ENCODE measurements at places on chromosomes 16 and 17. TPM values are rescaled to one million over a fixed set of nuclear protein-coding genes. Genes with fewer than 3 reads are reported as not detected.

- DNase-seq, result peak; percentile 86
Observed at GRCh38 chr17:49925921-49926320, 43.1 kb upstream of the DLX4 start.

RND2 gene
- polyA plus RNA-seq, result 3.2 TPM

G6PC1 gene
- not detected for polyA plus RNA-seq

- DNase-seq, result no peak
Observed at GRCh38 chr17:78058001-78058400, 70.6 kb downstream of the TMC6 start.

CCL16 gene
- 0.29 TPM for polyA plus RNA-seq

GRCh38 chr16:70432723-70433457 is 6.0 kb downstream of the ST3GAL2 start:
- DNase-seq, result peak; percentile 82

- no peak for DNase-seq
Observed at GRCh38 chr17:18263885-18264682, 3.6 kb downstream of the MIEF2 start.

DNA sequence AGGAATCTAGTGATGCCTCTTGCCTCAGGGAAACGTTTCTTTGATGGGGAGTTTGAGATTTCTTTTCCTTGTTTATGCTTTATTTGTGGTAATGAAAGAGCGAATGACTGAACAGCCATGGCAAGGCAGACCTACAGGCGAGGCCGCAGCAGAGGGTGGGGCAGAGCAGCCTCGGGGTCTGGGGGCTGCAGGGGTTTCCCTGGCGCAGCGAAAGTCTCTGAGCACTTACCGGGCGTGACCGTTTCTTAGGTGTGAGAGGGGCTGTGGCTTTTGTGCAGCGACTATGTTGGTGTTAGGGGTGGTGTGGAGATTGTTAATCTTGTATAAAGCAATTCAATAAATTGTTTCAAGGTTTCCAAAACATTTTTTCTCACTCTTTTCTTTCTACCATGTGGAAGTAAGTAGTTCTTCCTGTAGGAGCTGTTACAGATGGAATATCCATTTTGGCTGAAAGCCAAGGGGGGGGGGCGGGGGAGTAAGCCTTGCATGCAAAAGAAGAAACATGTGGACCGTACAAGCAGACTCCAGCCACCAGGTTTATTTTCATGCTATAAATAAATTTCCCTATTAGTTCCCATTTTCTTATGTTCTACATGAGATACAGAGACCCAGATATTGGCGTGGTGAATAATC is 34.8 kb downstream of the UBN1 start:
- DNase-seq, result no peak

DNA sequence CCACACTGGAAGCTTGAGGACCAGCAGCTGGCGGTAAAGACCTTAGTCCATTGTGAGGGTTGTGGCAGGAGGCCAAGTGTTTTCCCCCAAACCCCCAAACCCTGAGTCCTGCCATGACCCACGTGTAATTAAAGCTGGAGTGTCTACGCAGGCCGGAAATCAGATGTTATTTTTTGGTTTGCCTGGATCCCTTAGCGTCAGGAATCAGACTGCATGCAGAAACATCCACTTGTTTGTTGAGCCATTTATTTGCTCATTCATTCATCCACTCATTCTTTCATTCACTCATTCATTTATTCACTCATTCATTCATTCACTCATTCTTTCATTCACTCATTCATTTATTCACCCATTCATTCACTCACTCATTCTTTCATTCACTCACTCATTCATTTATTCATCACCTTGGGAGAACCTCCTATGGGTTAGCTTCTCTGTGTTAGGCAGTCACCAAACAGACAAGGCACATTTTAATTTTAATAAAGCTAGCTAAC is 313.1 kb downstream of the MAF start:
- DNase-seq, result no peak

GRCh38 chr17:47934856-47935255 is 6.5 kb upstream of the PNPO start:
- no peak for DNase-seq

- no peak for DNase-seq
Observed at GRCh38 chr17:70144260-70144846, 25.0 kb upstream of the KCNJ2 start.

- no peak for DNase-seq
Observed at GRCh38 chr16:53666786-53667415, 36.8 kb downstream of the RPGRIP1L start.

GRCh38 chr16:7303660-7304200 is 28.9 kb upstream of the RBFOX1 start:
- DNase-seq, result no peak

GRCh38 chr16:84616515-84616914 is 1.4 kb downstream of the COTL1 start:
- no peak for DNase-seq

- DNase-seq, result no peak
Observed at GRCh38 chr16:74713325-74713724, 12.7 kb upstream of the MLKL start.

DNA sequence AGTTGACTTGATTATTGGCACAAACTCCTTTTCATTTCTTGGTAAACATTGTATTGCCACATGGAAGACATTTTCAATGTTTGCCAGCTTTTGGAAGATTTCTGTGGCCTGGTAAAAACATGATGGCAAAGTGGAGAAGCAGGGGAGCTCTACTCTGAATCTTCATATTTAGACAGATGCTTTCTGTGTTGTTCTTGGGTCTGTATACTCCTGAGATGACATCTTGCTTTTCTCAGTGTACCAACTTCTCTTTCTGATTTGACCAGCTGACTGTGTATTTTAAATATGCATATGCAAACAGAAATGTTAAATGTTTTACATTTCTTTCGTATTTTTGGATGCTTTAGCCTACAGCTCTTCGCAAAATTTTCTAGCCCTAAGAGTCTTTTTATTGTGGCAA is 366.2 kb upstream of the MON1B start:
- no peak for DNase-seq

GRCh38 chr16:54576785-54577184 is 290.2 kb upstream of the IRX3 start:
- DNase-seq, result no peak

CLEC19A gene
- polyA plus RNA-seq, result not detected

- DNase-seq, result no peak
Observed at GRCh38 chr16:82638095-82638798, 11.5 kb downstream of the CDH13 start.

DNA sequence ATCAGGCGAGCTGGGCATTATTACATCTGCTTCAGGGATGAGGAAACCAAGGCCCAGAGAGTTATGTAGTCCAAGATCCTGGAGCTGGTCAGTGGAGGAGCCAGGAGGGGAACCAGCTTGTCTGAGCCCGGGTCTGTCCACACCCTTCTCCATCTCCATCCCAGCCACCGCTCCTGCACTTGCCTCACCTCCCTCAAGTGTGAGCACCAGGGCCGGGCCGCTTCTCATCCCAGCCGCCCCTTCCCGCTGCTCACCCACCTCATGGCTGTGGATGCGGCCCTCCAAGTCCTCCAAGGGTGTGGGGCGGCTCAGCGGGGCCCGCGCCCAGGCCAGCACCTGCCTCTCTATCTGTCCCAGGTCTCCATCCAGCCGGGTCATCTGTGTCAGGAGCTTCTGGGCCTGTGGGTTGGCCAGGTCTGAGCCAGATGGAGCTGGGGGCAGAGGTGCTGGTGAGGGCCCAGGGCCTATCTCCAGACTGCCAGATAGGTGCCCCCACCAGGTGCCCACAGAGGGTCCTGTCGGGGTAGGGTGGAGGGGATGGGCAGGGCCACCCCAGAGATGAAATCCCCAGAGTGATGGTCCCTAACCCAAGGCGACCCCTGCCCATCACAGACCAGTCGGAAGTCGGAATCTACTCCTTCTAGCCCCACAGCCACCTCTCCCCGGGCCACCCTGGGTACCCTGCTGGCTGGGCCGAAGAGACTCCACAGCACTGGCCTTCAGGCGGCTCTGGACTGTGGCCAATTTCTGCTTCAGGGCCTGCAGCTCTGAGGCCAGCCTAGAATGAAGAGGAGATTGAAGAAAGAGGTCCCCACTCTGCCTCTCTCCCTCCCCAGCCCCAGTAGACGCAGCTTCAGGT is 9.4 kb downstream of the EVPL start:
- peak; percentile 39 for DNase-seq

DNA sequence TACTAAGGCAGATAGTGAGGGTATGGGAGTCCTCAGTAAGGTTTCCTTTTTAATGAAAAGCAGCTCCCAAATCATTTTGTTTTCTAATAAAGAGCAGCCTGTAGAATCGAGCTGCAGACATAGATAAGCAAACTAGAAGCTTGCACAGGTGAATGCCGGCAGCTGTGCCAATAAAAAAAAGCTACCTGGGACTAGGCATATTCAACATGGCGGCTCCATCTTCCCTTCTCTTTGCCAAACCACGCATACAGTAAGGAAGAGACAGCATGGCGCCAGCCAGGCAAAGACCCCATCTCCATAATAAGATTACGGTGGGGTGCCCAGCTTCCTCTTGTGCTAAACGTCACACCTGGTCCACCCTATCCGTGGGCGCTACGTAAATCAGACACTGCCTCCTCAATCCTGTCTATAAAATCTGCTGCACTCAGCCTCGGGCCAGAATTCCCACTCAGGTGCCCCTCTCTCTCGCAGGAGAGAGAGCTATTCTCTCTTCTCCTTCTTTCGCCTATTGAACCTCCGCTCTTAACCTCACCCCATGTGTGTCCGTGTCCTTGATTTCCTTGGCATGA is 92.7 kb upstream of the FA2H start:
- no peak for DNase-seq

DNA sequence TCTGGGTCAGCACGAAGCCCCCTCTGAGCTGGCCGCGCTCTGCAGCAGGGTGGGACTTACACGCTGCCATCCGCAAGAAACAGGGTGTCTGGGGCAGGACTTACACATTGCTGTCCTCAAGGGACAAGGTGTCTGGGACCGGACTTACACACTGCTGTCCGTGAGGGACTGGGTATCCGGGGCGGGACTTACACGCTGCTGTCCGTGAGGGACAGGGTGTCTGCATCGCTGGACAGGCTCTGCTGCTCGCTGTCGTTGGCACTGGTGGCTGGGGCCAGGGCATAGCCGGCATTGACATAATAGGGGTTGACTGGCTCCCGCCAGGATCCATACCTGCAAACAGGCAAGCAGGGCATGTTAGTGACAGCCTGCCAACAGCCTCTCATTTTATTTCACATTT is 31.4 kb downstream of the PDIA2 start:
- no peak for DNase-seq

EFNB3 gene
- 0.59 TPM for polyA plus RNA-seq

GRCh38 chr17:44793885-44794842 is 35.4 kb downstream of the ADAM11 start:
- no peak for DNase-seq

DNA sequence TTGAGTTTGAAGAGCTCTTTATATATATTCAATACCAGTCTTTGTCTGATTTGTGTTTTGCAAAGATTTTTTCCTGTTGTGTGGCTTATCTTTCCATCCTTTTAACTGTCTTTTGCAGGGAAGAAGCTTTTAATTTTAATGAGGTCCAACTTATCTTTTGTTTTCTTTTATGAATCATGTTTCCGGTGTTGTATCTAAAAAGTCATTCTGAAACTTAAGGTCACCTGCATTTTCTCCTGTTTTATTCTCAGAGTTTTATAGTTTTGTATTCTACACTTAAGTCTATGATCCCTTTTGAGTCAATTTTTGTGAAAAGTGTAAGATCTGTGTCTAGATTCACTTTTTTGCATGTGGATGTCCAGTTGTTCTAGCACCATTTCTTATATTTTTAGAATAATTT is 24.6 kb upstream of the COX10 start:
- DNase-seq, result no peak

DNA sequence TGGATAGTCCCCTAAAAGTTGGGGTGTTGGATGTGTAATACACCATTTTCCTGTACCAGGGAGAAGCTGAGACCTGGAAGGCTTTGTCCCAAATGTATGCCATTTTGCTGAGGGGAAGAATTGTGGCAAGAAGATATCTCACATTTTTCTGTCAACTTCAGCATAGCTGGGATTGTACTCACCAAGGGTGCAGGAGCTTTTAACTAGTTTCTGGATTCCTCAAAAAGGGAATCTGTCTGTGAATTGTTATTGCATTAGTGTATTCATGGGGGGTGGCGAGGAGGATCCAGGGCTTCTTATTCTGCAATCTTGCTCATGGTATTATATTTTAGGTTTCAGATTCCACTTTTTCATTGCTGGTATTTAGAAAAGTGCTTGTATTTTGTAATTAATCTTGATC is 208.2 kb upstream of the MYOCD start:
- no peak for DNase-seq

KRT33B gene
- polyA plus RNA-seq, result not detected

DNA sequence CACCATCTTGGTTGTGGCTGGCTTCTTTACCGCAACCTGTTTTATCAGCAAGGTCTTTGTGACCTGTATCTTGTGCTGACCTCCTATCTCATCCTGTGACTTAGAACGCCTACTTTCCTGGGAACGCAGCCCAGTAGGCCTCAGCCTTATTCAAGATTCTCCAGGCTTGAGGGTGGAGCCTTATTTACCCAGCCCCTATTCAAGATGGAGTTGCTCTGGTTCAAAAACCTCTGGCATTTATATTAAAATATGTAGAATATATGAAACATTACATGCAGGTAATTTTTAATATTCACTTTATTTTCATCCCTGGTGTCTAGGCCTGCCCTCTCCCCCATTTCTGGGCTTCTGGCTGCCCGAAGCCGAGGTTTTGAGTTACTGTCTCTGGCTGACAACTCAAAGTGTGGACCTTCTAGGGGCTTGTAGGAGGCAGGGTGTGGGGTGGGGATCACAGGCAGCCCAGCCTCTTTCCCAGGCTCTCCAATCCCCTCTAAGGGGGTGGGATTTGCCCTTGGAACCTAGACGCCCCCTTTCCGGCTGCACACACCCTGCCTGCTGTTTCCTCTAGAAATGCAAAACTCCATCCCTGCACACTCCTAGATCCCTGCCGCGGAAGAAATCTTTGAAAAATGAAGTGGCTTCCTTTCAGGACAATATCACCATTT is 152.0 kb downstream of the KCNJ12 start:
- no peak for DNase-seq

DNA sequence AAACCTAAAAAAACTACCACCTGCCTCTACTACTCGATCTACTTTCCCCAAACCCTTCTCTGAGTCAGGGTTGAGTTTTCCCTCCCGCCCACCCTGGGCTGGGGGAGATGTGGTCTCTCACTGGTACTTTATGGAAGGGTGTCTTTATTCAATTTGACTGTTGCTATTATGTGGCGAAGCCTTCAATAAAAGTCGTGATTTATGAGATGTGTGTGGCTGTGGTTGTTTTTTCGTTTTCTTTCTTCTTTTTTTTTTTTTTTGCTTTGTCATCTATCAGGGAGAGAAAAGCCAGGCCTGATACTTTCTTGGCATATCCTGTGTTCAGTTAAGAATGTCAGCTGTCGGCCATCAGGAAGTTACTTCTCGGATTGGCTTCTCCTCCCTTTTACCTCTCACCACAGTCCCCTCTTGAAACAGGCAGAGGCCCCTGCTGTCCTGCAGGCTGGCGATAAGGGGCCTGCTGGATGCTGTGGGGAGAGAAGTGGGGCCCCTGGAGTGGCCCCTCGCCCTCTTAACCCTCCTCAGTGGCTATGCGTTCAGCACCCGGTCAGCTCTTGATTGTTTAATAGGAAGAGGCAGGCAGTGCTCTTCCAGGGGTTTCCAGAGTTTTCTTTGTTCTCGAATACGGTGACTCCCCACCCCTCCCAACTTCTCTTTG is 123.0 kb downstream of the MSI2 start:
- DNase-seq, result no peak
